A549 treated with dexamethasone at 1 μM for 4 hours (cell line): ENCODE measurements at places on chromosomes 13 and 19. TPM values are rescaled to one million over a fixed set of nuclear protein-coding genes. Genes with fewer than 3 reads are reported as not detected.

PTH2 gene
- not detected in 5 replicates for total RNA-seq

KLHL1 gene
- total RNA-seq, result not detected in 5 replicates

MBD3L2 gene
- total RNA-seq, result not detected in 5 replicates

RAB4B gene
- 14.9 to 18.5 TPM (median 16.9 TPM) in 5 replicates for total RNA-seq

ADM5 gene
- 3.0 to 5.7 TPM (median 5.0 TPM) in 5 replicates for total RNA-seq

ANGPTL8 gene
- total RNA-seq, result not detected in 5 replicates

SOHLH2 gene
- total RNA-seq, result 0.04 TPM in 1 of 5 replicates, not detected in the others

NFIC gene
- total RNA-seq, result 30.3 to 71.0 TPM (median 68.9 TPM) in 5 replicates

RNF113B gene
- not detected in 5 replicates for total RNA-seq

MIPEP gene
- total RNA-seq, result 18.7 to 29.4 TPM (median 25.5 TPM) in 5 replicates

SMAD9 gene
- 0.06 to 0.11 TPM (median 0.06 TPM) in 5 replicates for total RNA-seq

C19orf38 gene
- total RNA-seq, result 0.07 to 0.18 TPM (median 0.14 TPM) in 4 of 5 replicates, not detected in the other

ZNF415 gene
- not detected in 5 replicates for total RNA-seq

WDR88 gene
- total RNA-seq, result 0.07 to 0.19 TPM (median 0.15 TPM) in 4 of 5 replicates, not detected in the other

UBE2L5 gene
- not detected in 5 replicates for total RNA-seq

NLRP5 gene
- total RNA-seq, result 0.03 to 0.08 TPM (median 0.07 TPM) in 5 replicates

KLK14 gene
- total RNA-seq, result 0.26 to 0.54 TPM (median 0.39 TPM) in 4 of 5 replicates, not detected in the other

IZUMO2 gene
- not detected in 5 replicates for total RNA-seq

ZNF556 gene
- 0.01 to 0.19 TPM (median 0.04 TPM) in 5 replicates for total RNA-seq

SYT5 gene
- total RNA-seq, result 1.4 to 3.7 TPM (median 2.6 TPM) in 5 replicates

ING1 gene
- total RNA-seq, result 8.6 to 10.7 TPM (median 10.0 TPM) in 5 replicates

KLK1 gene
- total RNA-seq, result 0.13 to 0.20 TPM (median 0.16 TPM) in 3 of 5 replicates, not detected in the others

SLC7A10 gene
- 0.05 to 0.06 TPM (median 0.05 TPM) in 3 of 5 replicates, not detected in the others for total RNA-seq

BEST2 gene
- 2.1 to 4.3 TPM (median 3.0 TPM) in 5 replicates for total RNA-seq

FCAR gene
- total RNA-seq, result not detected in 5 replicates

ERVV-1 gene
- 0.04 TPM in 2 of 5 replicates, not detected in the others for total RNA-seq

TYROBP gene
- not detected in 5 replicates for total RNA-seq

KIR3DL1 gene
- total RNA-seq, result not detected in 5 replicates
